T-helper 1 cell (primary cell): ENCODE measurements at places on chromosomes 7 and 10.

GRCh38 chr10:32039734-32040133 is 16.5 kb downstream of the KIF5B start:
- DNase-seq = no peak

GRCh38 chr7:107014387-107015023 is 30.0 kb upstream of the PRKAR2B start:
- DNase-seq = no peak

DNA sequence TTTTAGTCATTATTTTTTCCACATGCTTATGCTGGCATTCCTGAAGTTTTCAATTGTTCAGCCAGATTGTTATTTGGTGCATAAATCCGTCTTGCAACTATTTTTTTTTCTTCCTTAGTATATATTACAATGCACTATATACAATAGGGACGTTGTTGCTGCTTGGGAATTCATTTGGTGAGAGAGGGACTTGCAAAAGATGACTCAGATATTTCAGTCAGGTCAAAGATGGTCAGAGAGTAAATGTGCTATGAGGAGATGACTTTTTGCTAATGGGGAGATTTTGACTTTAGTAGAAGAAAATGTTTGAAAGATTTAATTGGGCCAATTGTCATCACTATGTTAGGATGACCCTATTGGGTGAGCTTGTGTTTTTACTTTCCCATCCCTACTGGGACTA is 348.4 kb upstream of the MTPN start:
- DNase-seq = no peak

GRCh38 chr7:116285252-116285651 is 74.9 kb downstream of the TES start:
- no peak for DNase-seq

- no peak for DNase-seq
These were observed 243.9 kb downstream of the SNX10 start for GRCh38 chr7:26535483-26536007.

- DNase-seq = no peak
These were observed 1672.9 kb downstream of the REEP3 start for GRCh38 chr10:65194126-65194525.

DNA sequence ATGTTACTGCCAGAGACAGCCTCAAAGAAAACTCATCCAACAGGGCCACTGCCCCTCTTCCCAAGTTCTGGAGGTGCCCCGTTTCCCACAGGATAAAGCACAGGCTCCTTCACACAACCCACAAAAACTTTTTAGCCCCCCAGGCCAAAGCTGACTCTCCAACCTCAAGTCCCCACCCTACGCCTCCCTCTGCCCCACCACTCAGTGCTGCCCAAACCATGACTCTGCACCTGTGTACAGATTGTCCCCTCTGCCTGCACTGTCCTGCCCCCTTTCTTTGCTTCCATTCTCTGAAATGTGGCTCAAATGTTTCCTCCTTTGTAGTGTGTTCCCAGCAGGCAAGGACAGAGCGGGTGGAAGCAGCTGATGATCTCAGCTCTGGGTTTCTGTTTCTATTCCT is 284.0 kb downstream of the GRID1 start:
- DNase-seq = no peak

GRCh38 chr7:118259115-118259514 is 34.6 kb downstream of the ANKRD7 start:
- no peak for DNase-seq

DNA sequence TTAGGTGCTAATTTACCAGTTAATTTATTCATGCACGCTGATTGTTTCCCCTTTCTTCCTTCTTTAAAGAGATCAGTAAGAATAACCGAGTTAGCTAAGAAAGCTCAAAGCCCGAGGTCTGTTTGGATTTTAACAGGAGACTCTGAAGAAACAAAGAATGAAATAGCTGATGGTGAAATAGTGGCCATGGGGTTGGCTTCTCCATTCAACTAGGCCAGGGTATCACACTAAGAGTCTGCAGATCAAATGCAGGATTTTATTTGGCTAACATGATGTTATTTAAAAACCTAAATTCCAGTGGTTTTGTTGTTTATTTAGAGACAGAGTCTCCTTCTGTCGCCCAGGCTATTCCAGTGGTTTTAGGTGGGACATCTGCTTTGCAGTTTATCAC is 65.2 kb upstream of the SYPL1 start:
- DNase-seq = no peak

GRCh38 chr10:17651896-17652295 is 7.9 kb downstream of the STAM start:
- no peak for DNase-seq

DNA sequence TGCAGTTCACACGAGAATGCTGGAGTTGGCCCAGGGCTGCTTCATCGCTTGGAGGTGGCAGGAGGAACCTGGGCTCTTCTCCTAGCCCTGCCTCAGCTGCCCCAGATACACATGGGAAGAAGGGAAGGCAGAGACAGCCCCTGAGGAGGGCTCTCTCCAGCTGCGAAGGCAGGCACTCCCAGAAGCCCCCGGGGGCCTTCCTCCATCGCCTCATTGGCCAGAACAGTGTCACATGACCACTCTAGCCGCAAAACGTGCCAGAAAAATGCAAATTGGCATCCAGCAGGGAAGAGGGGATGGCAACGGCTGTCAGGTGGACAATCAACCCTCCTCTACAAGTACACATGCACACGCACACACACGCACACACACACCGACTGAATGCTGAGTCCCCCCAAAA is 217.8 kb upstream of the FRMD4A start:
- DNase-seq = no peak

DNA sequence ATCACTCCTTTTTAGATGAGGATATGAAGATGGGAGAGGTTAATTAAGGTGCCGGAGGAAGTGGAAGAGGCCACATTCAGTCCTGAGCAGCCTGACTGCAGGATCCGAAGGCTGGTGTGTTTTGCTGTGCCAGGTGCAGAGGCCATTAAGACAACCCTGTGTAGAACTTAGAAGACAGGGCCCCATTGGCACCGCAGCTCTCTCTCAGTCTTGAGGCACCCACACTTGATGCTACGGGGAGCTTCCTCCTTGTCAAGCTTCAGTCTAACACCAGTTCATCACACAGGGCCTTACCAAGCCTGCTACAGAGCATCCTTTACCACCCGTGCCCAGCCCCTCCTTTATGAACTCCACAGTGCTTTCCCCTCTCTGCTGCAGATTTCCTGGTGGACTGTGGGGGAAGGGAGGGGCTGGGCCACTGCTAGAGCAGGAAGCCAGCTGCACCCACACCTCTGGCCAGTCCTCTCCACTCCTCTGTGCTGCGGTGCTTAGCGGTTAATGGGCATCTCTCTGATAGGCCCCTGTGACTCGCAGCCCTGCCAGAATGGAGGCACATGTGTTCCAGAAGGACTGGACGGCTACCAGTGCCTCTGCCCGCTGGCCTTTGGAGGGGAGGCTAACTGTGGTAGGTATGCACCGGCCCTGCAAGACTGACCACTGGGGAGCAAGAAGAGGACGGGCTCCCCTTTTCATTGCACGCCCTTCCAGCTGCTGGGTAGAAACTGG is 45.5 kb downstream of the VWA2 start:
- no peak for DNase-seq

DNA sequence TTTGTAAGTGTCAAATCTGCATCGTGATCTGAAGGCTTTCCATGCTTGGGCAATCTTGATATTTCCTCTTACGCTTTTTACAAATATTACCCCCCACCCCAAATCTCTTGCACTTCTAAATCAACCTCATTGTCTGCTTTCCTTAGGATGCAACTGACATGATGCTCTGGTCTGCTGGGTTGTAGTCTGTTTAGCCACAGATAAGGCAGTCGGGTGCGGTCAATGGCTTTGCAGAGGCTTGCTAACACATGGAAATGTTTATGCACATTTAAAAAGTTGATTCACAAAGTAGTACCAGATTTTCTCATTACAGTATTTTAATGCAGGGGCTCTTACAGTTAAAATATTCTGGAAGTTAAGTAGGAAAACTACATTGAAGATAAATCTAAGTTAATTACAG is 172.5 kb downstream of the BAMBI start:
- no peak for DNase-seq

- no peak for DNase-seq
These were observed 68.8 kb upstream of the IFRD1 start for GRCh38 chr7:112381311-112382091.

DNA sequence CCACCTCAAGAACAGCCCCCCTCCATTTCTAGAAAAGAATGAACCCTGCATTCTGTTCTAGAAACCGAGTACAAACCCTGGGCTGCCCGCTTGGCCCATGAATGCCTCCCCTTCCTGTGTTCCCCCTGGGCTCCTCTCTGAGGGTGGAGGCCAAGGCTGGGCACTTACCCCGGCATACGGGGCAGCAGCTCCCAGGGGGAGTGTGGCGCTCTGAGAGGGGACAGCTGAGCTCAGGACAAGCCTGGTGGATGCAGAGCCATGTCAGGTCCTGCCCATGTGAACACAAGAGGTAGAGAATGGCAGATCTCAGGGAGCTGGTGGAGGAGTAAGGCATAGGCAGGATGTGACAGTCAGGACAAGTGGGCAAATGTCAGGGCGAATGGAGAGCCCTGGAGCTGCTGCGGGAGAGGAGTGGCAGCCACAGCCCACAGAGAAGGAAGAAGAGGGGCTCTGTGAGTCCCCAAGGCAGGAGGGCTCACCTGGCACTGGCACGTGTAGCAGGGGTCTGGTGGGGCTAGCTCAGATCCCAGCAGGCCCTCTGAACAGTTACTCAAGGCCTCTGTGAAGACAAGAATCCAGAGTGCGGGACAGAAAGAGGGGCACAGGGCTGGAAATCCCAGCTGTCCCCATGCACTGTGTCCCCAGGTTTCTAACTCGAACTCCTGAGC is 18.9 kb downstream of the ATP6V1F start:
- no peak for DNase-seq

- no peak for DNase-seq
These were observed 26.5 kb downstream of the HDAC9 start for GRCh38 chr7:18521945-18522566.

GRCh38 chr7:42494199-42494710 is 257.2 kb upstream of the GLI3 start:
- DNase-seq = no peak

DNA sequence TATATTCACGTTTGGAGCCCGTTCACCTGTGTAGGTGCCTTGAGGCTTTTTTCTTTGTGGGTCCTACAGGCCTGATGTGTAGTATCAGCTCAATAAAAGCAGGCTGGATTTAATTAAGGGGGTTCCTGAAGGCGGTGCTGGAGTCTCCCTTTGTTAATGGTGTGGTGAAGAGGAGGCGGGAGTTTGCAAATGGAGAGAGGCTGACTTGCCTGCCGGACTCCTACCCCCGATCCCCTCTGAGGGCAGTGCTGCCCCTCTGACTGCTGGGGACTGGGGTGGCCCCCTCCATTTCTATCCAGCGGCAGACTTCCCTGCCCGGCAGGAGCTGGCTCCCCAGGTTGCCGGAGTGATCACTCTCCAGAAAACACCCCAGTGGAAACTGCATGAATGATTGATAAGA is 45.1 kb downstream of the ZMIZ1 start:
- DNase-seq = no peak

- DNase-seq = peak; percentile 63
These were observed 2.5 kb downstream of the LFNG start for GRCh38 chr7:2521952-2522591.

DNA sequence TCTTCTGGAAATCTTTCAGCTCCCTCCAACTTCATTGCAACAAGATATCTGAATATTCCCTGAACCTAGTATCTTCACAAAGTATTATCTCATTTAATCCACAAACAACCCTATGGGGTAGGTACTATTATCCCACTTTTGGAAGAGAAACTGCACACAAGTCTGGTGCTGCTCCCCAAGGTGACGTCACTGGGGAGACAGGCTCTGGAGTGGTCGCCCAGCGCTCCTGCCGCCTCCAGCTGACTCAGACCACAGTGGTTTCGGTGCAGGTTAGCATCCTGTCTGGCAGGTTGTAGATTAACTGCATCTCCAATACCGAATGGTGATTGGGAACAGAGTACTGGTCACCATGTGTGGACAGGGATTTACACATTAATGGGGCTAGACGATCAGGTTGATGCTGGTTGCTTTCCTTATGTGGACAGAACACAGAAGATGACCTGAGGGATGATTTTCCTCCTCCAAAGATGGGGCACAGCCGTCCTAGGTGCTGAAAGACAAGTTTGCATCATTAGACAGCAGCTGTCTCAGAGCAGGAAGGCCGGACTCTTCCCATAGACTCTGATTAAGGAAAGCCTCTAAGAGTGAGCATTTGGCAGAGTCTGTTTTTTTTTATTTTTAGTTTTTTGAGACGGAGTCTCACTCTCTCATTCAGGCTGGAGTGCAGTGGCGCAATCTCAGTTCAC is 128.6 kb downstream of the TRRAP start:
- DNase-seq = no peak

- peak; percentile 53 for DNase-seq
These were observed 276.1 kb downstream of the DNAJB6 start for GRCh38 chr7:157612664-157613561.

GRCh38 chr10:103445767-103446567 is 6.2 kb downstream of the CALHM2 start:
- DNase-seq = no peak

GRCh38 chr7:41886262-41886900 is 183.5 kb upstream of the INHBA start:
- DNase-seq = no peak

- no peak for DNase-seq
These were observed 49.5 kb upstream of the SLC29A3 start for GRCh38 chr10:71269301-71270288.

DNA sequence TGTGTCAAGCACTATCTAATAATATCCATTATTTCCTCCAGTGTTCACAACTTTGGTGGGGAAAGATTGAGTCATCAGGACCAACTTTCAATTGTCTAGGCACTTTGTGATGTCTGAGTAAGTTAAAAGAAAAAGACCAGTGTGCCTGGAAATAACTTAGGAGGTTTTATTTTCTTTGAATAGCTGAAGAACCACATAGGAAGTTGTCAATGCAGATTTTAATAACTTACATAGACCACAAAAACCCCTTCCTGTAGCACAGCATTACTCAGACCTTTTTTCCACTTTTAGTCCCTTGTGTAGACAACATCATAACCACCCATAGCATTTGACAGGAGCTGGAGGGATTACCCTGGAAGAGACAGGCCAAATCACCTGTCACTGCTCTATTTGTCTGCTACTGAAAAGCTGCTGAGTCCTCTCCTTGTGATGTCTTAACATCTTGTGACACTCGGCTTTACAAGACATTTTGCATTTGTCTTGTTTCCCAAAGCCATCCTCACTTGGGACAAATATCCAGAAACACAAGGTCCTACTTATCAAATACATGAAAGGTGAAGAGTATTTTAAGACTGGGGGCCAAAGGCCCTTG is 241.5 kb upstream of the PTER start:
- DNase-seq = no peak

DNA sequence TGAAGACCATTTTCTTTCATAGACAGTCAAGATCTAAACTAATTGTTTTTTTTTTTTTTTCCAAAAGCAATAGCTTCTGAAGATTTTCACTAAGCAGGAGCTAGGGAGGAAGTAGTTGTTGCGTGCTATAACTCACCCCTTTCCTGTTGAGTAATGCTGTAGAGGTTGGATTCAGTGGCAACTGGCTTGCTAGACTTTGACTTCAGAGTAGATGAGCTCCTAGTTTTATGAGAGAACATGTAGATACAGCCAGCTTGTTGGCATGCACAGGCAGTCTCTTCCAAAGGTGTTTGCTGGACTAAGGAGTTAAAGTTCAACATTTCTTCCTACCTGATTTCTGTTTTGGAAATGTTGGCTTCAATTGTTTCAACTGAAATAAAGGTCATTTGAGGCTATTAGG is 66.2 kb upstream of the MXI1 start:
- DNase-seq = peak; percentile 61

GRCh38 chr7:15686295-15686956 is at the start of gene MEOX2:
MEOX2 (minus strand) TSS chr7:15686683; CDS start chr7:15686402, 281 bp downstream.
- DNase-seq = no peak
